ENCODE measurements at places on chromosomes 12 and 14. TPM values are rescaled to one million over a fixed set of nuclear protein-coding genes. Genes with fewer than 3 reads are reported as not detected.
A peak's percentile ranks its signal among the peaks of the same experiment; 100 is the strongest.

Gene A2M
- 457 TPM for total RNA-seq

GRCh38 chr14:54275997-54276725 is 120.6 kb upstream of the CDKN3 start:
- no peak for DNase-seq
- no peaks in the 10 kb centered on the region for H3K27me3 ChIP-seq
- H3K4me1 ChIP-seq: no peaks in the 10 kb centered on the region
- no peaks in the 10 kb centered on the region for H3K36me3 ChIP-seq

- no peak overlapping the region for H3K4me3 ChIP-seq
- DNase-seq: no peak
- no peaks in the 10 kb centered on the region for H3K27me3 ChIP-seq
- H3K27ac ChIP-seq: no peak overlapping the region
Measured at GRCh38 chr14:53149668-53150316, 3.3 kb downstream of the DDHD1 start.

DNA sequence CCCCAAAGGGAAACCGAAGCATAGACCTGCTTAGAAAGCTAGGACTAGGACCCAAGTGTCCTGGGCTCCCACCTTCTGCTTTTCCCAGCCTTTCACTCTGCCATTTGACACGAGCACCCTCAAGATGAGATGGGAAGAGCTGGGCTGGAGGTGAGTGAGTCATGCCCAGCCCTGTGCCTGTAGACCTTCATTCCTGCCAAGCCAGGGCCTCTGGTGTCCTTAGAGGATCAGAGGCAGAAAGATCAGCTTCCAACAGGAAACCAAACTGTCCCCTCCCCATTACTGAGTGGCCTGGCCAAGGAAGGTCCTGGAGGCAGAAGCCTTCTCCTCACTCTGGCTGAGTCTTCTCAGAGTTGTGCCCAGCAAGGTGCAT is 3.5 kb downstream of the TMEM63C start:
- no peaks in the 10 kb centered on the region for H3K27me3 ChIP-seq
- no peaks in the 10 kb centered on the region for H3K36me3 ChIP-seq
- H3K27ac ChIP-seq: peak overlapping the region; percentile 60
- H3K4me1 ChIP-seq: no peaks in the 10 kb centered on the region

GRCh38 chr12:2535583-2536204 is 259.1 kb upstream of the FKBP4 start:
- no peak overlapping the region for H3K4me3 ChIP-seq
- H3K27ac ChIP-seq: no peak overlapping the region
- no peaks in the 10 kb centered on the region for H3K36me3 ChIP-seq
- no peaks in the 10 kb centered on the region for H3K4me1 ChIP-seq
- no peaks in the 10 kb centered on the region for H3K27me3 ChIP-seq
- no peak for DNase-seq

Gene TUBA1A
- 133 TPM for total RNA-seq

DNA sequence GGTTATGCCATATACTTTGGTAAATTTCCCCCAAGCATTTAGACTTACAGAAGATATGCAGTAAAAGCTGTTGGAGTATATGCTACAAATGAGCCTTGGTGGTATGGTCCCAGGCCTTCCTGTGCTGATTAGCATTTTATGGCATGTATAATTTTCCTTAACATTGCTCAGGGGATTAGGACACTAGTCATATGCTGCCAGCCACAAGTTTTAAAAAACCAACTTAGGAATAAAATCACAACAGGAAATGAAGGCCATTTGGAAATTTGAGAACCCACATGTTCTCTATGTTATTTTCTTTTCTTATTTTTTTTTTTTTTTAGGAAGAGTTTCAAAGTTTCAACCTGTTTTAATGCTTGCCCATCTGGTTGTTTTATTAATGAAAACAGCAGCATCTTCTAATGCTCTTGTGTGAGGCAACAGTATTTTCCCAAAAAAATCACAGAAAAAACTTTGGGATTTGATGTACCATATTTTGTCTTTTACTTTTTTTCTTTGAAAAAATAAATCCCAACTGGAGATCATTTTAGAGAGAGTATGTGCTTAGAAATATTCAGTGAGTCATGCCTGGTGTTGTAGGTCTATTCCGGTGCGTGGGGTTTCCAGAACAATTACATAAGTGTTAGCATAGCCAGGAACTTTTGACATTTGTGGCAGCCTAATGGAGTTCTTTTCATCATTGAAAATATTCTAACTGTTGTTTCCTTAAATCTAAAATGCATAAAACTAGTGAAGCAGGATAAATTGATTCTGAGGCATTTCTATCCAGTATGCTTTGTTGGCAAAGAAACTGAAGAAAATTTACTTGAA is 21.7 kb upstream of the DUSP6 start:
- H3K36me3 ChIP-seq: no peaks in the 10 kb centered on the region
- no peaks in the 10 kb centered on the region for H3K27me3 ChIP-seq
- H3K4me3 ChIP-seq: no peak overlapping the region
- peak overlapping the region; percentile 82 for H3K27ac ChIP-seq
- DNase-seq: peak; percentile 55

- DNase-seq: no peak
- H3K4me1 ChIP-seq: no peaks in the 10 kb centered on the region
- no peak overlapping the region for H3K27ac ChIP-seq
- no peaks in the 10 kb centered on the region for H3K27me3 ChIP-seq
Measured at GRCh38 chr12:44441155-44441554, 435.0 kb downstream of the NELL2 start.

DNA sequence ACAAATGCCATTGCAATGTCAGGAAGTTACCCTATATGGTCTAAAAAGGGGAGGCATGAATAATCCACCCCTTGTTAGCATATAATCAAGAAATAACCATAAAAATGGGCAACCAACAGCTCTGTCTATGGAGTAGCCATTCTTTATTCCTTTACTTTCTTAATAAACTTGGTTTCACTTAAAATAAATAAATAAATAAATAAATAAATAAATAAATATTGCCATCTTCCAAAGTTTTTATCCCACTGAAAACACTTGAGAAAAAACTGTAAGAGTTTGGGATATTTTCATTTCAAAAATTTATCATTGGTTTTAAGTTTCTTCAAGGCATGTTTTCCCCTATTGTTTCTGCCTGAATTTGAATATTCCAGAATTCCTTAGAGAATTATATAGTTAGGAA is 89.8 kb downstream of the SYT10 start:
- no peak overlapping the region for H3K27ac ChIP-seq
- no peaks in the 10 kb centered on the region for H3K27me3 ChIP-seq

GRCh38 chr12:12891080-12891880 is at the start of gene GPRC5A:
TSS of gene GPRC5A (plus strand) at chr12:12891562. CDS start at chr12:12908250, 16,688 bp downstream.
- H3K27ac ChIP-seq: peak within 1 kb of the TSS; percentile 94
- peak within 1 kb of the TSS; percentile 46 for H3K4me3 ChIP-seq
- peak; percentile 90 for DNase-seq
- H3K4me1 ChIP-seq: no peaks in the 10 kb centered on the region
- no peaks in the 10 kb centered on the region for H3K36me3 ChIP-seq

GRCh38 chr14:64234877-64235651 is 59.1 kb downstream of the ESR2 start:
- no peaks in the 10 kb centered on the region for H3K4me1 ChIP-seq
- no peaks in the 10 kb centered on the region for H3K36me3 ChIP-seq
- H3K4me3 ChIP-seq: no peak overlapping the region
- no peak overlapping the region for H3K27ac ChIP-seq
- peak; percentile 62 for DNase-seq

- peak; percentile 66 for DNase-seq
- H3K27me3 ChIP-seq: no peaks in the 10 kb centered on the region
- H3K4me3 ChIP-seq: no peak overlapping the region
- H3K36me3 ChIP-seq: no peaks in the 10 kb centered on the region
- peak overlapping the region; percentile 85 for H3K27ac ChIP-seq
- peaks cover 11% of the 10 kb centered on the region for H3K4me1 ChIP-seq
Measured at GRCh38 chr14:76958980-76959710, 69.4 kb downstream of the IRF2BPL start.

DNA sequence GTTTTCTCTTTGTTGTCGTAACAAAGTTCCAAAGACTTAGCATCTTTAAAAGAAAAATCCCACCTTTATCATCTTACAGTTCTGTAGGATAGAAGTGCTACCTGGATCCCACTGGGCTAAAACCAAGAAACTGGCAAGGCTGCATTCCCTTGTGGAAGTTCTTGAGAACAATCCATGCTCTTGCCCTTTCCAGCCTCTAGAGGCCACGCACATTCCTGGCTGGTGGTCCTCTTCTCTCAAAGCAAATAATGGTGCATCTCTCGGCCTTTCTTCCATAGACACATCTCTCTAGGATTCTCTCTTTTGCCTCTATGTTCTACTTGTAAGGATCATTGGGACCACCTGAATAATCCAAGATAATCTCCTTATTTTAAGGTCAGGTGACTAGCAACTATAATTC is 8.2 kb upstream of the PAWR start:
- no peaks in the 10 kb centered on the region for H3K27me3 ChIP-seq
- H3K36me3 ChIP-seq: no peaks in the 10 kb centered on the region
- H3K27ac ChIP-seq: no peak overlapping the region
- no peaks in the 10 kb centered on the region for H3K4me1 ChIP-seq
- no peak for DNase-seq
- H3K4me3 ChIP-seq: no peak overlapping the region

- H3K27me3 ChIP-seq: no peaks in the 10 kb centered on the region
- DNase-seq: no peak
- H3K4me1 ChIP-seq: no peaks in the 10 kb centered on the region
- no peak overlapping the region for H3K4me3 ChIP-seq
- no peaks in the 10 kb centered on the region for H3K36me3 ChIP-seq
Measured at GRCh38 chr12:94434171-94434570, 25.5 kb downstream of the CEP83 start.

- H3K36me3 ChIP-seq: no peaks in the 10 kb centered on the region
- no peaks in the 10 kb centered on the region for H3K27me3 ChIP-seq
- H3K27ac ChIP-seq: no peak overlapping the region
- no peak overlapping the region for H3K4me3 ChIP-seq
- no peaks in the 10 kb centered on the region for H3K4me1 ChIP-seq
Measured at GRCh38 chr14:71731096-71731495, 201.1 kb upstream of the RGS6 start.

DNA sequence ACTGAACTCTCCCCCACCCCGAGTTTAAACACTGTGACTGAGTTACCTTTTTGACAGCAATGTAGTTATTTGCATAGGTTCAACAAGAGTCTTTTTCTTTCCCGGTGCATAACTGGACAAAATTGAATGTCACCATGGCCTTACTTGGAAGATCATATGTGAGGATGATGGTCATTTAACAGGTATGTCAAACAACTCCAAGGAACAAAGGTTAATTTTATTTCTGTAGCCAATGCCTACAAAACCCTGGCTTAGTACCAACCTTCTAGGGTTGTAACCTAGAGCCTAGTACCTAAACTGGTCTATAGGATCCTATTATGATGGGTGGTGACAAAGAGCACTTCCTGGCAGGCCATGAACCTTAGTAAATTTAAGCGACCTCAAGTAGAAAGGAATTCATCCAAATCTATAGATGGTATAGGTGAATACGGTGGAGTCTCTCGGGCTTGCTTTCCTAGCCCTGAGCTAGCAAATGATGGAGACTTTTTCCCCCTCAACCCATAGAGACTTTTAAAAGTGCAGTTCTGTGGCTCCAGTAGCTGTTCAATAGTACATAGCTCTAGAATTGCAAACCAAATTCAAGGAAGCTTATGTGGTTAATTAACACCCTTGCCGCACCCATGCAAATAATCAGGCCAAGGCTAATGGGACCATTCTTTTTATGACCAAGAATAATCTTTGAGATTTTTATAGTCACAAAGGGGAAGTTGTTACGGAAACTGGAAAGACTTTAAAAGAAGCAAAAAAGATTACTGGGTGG is 89.0 kb downstream of the SLC38A1 start:
- no peak for DNase-seq
- H3K36me3 ChIP-seq: no peaks in the 10 kb centered on the region
- H3K4me1 ChIP-seq: no peaks in the 10 kb centered on the region
- no peak overlapping the region for H3K4me3 ChIP-seq

Gene CCDC38
- not detected for total RNA-seq

DNA sequence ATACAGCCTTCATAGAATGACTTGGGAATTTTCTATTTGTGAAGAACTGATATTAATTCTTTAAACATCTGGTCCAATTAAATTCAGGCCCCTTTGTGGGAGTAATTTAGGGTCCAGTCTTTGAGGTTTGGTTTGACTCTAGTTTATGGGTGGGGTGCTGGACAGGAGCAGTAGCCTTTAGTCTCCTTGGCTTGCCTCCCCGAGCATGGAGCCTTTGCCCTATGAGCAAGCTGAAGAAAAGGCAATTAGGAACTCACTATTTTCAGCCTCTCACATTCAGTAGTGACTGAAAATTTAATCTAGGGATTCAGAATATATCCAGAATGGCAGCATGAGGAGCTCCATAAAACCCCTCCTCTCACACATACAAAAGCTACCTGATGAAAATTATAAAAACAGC is 161.1 kb downstream of the TRHDE start:
- no peaks in the 10 kb centered on the region for H3K36me3 ChIP-seq
- no peak overlapping the region for H3K4me3 ChIP-seq

DNA sequence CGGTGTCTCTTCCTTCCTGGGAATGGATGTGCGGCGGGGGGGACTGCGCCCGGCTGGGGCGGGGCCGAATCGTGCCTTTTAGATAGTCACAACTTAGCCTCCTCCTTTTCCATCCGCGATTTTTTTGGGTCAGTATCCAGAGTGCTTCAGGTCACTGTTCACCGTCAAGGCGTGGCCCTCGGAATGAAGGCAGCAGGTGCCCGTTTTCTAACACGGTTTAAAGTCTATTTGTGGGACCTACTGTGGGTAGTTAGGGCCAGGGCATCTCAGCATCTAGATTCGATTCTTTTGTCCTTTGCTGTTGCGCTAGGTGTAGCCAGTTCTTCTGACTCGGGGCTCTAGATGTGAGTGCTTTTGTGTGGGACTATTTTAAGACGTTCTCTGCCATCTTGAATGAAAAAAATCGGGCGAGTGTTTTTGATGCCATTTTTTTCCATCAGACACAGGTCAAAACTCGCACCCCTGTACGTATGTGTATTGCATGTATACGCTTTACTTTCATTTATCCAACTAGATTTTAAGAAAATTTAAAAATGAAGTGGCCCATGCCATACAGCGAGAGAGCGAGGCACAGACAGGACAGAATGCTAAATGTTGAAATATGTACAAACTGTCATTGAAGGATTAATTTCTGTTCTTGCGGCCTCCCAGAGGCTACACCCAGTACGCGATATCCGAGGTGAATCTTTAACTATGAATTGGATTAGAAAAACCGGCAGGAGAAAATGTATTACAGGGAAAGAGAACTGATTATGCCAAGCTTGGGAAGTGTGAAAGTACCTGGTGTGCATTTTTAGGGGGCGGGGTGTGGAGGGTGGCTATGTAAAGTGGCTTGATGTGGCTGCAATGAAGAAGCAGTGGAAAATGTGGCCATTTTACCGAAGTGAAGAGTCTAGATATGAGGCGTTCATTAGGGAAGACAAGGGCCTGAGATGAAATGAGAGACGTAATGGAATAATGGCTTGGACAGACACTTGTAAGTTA is 835 bp downstream of the VEZT start:
- no peaks in the 10 kb centered on the region for H3K36me3 ChIP-seq
- no peak for DNase-seq
- peak overlapping the region; percentile 91 for H3K4me3 ChIP-seq
- no peaks in the 10 kb centered on the region for H3K4me1 ChIP-seq

GRCh38 chr12:72723732-72724131 is 451.6 kb downstream of the TRHDE start:
- H3K4me1 ChIP-seq: no peaks in the 10 kb centered on the region
- DNase-seq: no peak
- H3K27me3 ChIP-seq: no peaks in the 10 kb centered on the region
- no peak overlapping the region for H3K27ac ChIP-seq
- no peaks in the 10 kb centered on the region for H3K36me3 ChIP-seq
- no peak overlapping the region for H3K4me3 ChIP-seq
